Heart right ventricle (tissue), 16 donors: ENCODE measurements at places on chromosomes 11 and 22. TPM values are rescaled to one million over a fixed set of nuclear protein-coding genes. Genes with fewer than 3 reads are reported as not detected.

OR56A5 gene
- total RNA-seq: not detected

GTSE1 gene
- 0.17 TPM for total RNA-seq

ADAMTS8 gene
- 2.3 TPM for total RNA-seq

MYO18B gene
- total RNA-seq: 286 TPM

TRIM51 gene
- not detected for total RNA-seq

TMEM191C gene
- total RNA-seq: 1.8 TPM

DNA sequence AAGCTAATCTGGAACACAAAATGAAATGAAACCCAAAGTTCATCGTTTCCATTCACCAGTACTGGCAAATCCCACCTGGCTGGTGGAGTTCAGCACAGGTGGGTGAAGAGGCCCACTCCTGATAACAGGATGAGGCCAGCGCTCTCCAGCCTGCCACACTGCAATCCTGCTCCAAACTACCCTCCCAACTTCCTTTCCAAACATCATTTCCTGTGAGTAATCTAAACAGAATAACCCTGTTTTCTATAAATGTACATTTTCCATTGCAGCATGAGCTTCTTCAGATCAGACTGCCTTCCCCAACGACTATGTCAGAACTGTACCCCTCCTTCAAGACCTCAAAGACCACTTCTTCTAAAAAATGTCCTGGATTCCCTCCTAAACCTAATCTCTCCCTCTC, 15.9 kb upstream of the NFRKB start:
- no peaks in the 10 kb centered on the region for H3K27me3 ChIP-seq
- H3K4me1 ChIP-seq: no peaks in the 10 kb centered on the region
- no peak overlapping the region for H3K4me3 ChIP-seq
- no peak for DNase-seq
- H3K36me3 ChIP-seq: peaks cover 94% of the 10 kb centered on the region

- H3K27me3 ChIP-seq: no peaks in the 10 kb centered on the region
- H3K4me1 ChIP-seq: peaks cover 5% of the 10 kb centered on the region
- DNase-seq: no peak
- no peak overlapping the region for H3K4me3 ChIP-seq
Measured at GRCh38 chr11:79052544-79052943, 388.3 kb downstream of the TENM4 start.

DNA sequence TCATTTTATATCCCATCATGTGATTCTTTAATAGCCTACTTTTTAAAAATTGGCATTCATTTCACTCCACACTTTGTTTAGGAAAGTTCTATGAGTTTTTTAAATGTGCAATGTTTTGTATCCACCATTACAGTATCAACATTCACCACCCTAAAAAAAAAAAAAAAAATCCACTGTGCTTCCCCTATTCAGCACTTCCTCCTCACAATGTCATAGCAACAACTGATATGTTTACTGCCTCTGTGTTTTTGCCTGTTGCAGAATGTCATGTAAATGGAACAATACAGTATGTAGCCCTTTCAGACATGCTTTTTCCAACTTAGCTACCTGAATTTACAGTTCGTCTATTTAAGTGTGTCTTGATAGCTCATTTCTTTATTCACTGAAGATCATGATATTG, 754.2 kb downstream of the FAM181B start:
- H3K4me3 ChIP-seq: no peak overlapping the region
- no peaks in the 10 kb centered on the region for H3K27me3 ChIP-seq
- H3K27ac ChIP-seq: no peak overlapping the region
- H3K36me3 ChIP-seq: no peaks in the 10 kb centered on the region

GRCh38 chr11:78708388-78708787, 133.7 kb upstream of the NARS2 start:
- H3K27ac ChIP-seq: no peak overlapping the region
- H3K4me3 ChIP-seq: no peak overlapping the region

DNA sequence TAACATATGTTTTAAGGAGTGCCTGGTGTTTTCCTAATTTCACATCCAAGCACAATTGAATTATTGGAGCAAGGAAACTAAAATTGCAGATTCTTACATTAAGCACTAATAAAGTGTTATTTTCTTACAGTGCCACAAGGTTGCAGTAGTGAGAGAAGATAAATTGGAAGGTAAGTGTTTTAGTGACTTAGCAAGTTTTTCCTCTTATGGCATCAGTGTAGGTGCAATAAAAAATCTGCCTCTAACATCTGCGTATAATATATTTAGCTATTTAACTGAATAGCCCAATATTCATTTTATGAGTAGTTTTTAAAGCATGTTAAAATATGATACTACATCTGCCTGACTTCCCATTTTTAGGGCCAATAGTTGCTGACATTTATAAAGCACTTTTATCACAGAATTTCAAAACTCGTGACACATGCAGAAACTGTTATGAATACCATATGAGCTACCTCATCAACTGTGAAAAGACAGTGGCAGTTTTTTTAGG, 19.0 kb downstream of the POLD3 start:
- H3K27me3 ChIP-seq: no peaks in the 10 kb centered on the region
- H3K27ac ChIP-seq: no peak overlapping the region
- no peak for DNase-seq
- no peaks in the 10 kb centered on the region for H3K4me1 ChIP-seq
- H3K4me3 ChIP-seq: no peak overlapping the region

- DNase-seq: no peak
- H3K36me3 ChIP-seq: no peaks in the 10 kb centered on the region
- no peak overlapping the region for H3K4me3 ChIP-seq
- H3K27me3 ChIP-seq: no peaks in the 10 kb centered on the region
Measured at GRCh38 chr11:46570790-46571398, 22.9 kb downstream of the AMBRA1 start.

- H3K27ac ChIP-seq: no peak overlapping the region
- DNase-seq: no peak
- no peaks in the 10 kb centered on the region for H3K27me3 ChIP-seq
- no peaks in the 10 kb centered on the region for H3K36me3 ChIP-seq
- H3K4me1 ChIP-seq: no peaks in the 10 kb centered on the region
- no peak overlapping the region for H3K4me3 ChIP-seq
Measured at GRCh38 chr11:130763087-130763980, 152.9 kb downstream of the SNX19 start.

DNA sequence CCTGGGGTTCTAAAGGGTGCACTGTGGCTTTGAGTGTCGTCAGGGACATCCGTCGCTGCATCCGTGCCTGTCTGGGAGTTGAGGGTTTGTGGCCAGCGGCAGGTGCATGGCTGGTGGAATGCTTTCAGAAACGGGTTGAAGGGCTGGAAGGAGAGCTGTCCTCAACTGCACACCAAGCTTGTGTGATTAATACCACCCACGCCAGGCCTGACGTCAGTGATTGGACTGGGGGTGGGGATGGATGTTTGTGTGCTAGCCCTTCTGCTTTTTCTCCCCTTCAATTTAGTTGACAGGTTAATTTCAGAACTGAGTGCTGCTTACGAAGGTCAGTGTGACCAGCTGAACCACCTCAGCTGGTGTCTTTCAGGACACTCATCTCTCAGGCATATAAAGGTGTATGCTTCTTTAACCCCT, 3.2 kb upstream of the GAB2 start:
- no peak overlapping the region for H3K27ac ChIP-seq
- H3K36me3 ChIP-seq: no peaks in the 10 kb centered on the region
- H3K4me3 ChIP-seq: no peak overlapping the region
- peak; percentile 62 for DNase-seq
- H3K4me1 ChIP-seq: peaks cover 3% of the 10 kb centered on the region

DNA sequence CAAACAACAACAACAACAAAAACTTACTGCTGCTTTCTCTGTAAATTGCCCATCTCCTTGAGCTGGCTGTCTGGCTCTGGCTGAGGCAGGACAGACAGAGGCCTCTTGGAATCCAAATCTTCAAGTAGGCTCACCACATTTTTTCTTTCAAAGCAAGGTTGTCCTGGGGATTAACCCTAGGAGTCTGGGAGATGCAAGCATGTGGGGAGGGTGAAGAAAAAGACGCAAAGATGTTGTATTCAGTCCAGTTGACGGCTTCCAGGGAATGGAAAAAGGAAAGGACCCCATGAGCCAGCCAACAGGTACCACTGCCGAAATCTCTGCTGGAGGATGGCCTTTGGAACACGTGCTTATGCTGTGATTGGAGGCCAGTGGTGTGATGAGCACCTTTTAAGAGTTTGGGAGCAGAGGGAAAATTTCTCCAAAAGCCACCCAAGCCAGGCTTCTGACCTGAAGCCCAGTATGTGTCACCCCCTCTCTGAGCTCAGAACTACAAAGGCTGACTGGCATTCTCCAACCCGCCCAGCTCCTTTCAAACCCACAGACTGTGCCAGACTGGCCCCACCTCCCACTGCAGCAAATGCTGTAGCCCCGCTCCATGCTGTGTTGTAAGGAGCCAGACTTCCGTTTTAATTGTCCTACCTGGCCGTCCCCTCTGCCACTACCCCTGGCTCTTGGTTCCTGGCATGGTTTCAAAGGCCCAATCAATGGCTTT, 10.8 kb downstream of the BLID start:
- H3K27ac ChIP-seq: no peak overlapping the region
- H3K4me3 ChIP-seq: no peak overlapping the region
- H3K4me1 ChIP-seq: no peaks in the 10 kb centered on the region
- H3K27me3 ChIP-seq: no peaks in the 10 kb centered on the region
- no peak for DNase-seq

- no peak overlapping the region for H3K27ac ChIP-seq
- no peak for DNase-seq
- no peaks in the 10 kb centered on the region for H3K4me1 ChIP-seq
- H3K27me3 ChIP-seq: no peaks in the 10 kb centered on the region
Measured at GRCh38 chr11:76406359-76406758, 25.2 kb downstream of the GVQW3 start.

DNA sequence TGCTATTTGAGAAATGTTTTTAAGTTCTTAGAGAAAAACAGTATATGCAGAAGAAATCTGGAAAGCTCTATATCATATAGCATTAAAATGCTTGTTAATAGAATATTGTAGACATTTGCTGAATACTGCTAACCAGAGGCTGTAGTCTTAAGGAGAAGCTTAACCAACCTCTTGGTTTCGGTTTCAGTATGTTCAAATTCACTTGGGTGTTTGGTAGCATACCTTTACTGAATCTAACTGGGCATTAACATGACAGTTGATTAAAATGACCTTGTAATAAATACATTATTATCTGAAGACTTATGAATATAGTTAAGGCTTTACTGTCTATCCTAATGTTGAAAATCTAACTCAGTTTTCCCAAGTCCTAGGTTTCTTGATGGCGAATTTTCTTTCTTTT, 5.4 kb downstream of the PCF11 start:
- peaks cover 46% of the 10 kb centered on the region for H3K4me1 ChIP-seq
- H3K36me3 ChIP-seq: peaks cover 67% of the 10 kb centered on the region
- no peak for DNase-seq
- no peak overlapping the region for H3K4me3 ChIP-seq
- H3K27me3 ChIP-seq: no peaks in the 10 kb centered on the region
- H3K27ac ChIP-seq: peak overlapping the region; percentile 28

DNA sequence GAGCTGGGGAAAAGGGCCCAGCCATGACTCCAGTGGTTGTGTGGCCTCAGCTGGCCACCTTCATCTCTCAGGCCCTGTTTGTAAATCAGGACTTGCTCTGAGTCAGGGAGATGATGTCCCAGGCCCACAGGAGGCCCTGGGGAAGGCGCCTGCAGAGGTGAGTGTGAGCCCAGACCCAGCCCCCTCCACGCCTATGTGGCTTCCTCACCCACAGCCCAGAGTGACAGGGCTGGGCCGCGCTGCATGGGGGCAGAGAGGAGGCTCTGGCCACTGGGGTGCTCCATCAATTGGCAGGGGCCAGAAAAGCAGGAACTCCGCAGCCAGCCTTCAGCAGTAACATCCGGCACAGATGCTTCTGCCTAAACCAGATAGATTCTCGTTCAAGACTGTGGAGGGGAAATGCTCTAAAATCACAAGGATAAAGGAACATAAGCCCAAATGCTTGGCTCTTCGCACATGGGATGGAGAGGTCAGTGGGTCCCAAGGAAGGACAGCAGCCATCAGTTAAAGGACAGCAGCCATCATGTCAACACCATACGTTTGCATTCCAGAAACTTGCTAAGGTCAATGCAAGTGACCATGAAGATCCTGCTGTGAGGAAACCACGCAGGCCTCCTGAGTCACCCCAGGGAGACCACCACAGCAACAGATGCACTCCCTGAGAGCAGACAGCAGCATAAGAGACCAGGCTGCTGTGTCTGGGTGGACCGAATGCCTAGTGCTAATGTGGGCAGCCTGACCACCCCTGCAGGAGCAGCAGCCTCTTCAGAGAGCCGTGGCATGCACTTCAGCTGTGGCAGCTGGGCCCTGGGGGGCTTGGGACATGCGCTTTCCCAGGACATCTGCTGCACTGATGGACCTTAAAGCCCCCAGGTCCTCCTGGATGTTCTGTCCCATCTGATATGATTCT, 28.3 kb downstream of the OSBPL5 start:
- no peaks in the 10 kb centered on the region for H3K36me3 ChIP-seq
- H3K27me3 ChIP-seq: no peaks in the 10 kb centered on the region
- H3K4me3 ChIP-seq: no peak overlapping the region

DNA sequence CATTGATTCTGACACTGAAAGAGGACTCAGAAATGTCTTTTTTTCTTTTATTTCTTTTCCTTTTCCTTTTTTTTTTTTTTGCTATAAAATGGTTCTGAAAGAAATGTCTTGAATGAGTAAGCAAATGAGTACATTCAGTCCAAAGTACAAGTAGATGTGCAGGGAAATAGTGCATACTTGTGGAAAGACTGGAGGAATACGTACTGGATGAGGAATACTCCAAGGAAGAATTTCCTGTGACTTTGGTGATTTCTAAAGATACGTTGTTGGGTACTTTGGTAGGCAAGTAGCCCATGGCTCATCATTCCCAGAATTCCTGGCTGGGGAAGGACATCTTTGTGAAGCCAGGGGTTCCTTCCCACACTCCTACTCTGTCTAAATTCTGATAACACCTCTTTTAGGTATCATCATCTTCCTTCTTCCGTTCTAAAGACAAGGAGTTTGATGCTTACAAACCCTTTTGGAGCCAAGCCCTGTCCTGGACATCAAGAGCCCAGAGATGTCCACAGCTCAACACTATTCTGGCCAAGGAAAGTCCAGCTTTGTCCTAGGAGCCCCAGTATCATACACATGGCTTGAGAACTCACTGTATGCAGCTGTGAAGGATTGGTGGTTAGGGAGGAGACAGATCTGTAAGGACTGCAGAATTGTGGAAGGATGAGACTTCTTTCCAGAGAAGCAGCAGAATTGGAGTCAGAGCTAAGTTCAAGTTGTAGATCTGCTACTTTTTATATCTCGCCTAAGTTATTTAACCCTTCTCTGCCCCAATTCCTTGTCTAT, 4.8 kb upstream of the NUP98 start:
- peaks cover 8% of the 10 kb centered on the region for H3K4me1 ChIP-seq
- DNase-seq: no peak
- no peaks in the 10 kb centered on the region for H3K36me3 ChIP-seq
- H3K4me3 ChIP-seq: no peak overlapping the region

DNA sequence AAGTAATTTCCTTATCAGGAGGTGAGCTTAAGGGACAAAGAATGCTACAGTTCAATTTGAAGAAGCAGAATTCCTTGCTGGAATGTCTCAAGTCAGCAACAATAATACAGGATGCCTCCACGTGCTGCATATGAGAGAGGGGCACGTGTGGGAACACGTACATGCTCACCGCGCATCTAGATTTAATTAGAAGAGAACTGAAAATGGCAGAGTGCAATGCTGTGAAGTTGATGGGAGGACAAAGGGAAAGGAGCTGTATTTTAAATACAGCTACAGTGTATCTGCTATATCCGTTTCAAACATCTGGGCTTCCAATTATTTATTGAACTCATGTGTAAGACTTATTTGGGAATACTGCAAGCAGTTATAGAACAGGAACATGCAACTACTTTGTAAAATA, 328.7 kb downstream of the SOX6 start:
- H3K4me3 ChIP-seq: no peak overlapping the region
- no peaks in the 10 kb centered on the region for H3K36me3 ChIP-seq
- H3K27ac ChIP-seq: no peak overlapping the region
- no peaks in the 10 kb centered on the region for H3K27me3 ChIP-seq

- H3K36me3 ChIP-seq: no peaks in the 10 kb centered on the region
- no peak for DNase-seq
- H3K4me3 ChIP-seq: no peak overlapping the region
- H3K4me1 ChIP-seq: no peaks in the 10 kb centered on the region
Measured at GRCh38 chr11:69876013-69876412, 56.8 kb upstream of the FGF3 start.
